Epithelial cell of umbilical artery (primary cell): ENCODE measurements at places on chromosomes 6 and 20. TPM values are rescaled to one million over a fixed set of nuclear protein-coding genes. Genes with fewer than 3 reads are reported as not detected.

TMEM217 gene
- total RNA-seq = 3.6 and 4.3 TPM in 2 replicates

HECA gene
- total RNA-seq = 22.1 and 26.4 TPM in 2 replicates

RSPO4 gene
- total RNA-seq = not detected in 2 replicates

EYA2 gene
- not detected in 2 replicates for total RNA-seq

AVP gene
- not detected in 2 replicates for total RNA-seq

TNFRSF21 gene
- 15.9 and 16.0 TPM in 2 replicates for total RNA-seq

CLPSL1 gene
- total RNA-seq = not detected in 2 replicates

SNX5 gene
- 101 and 133 TPM in 2 replicates for total RNA-seq

ZNF76 gene
- total RNA-seq = 14.9 and 15.2 TPM in 2 replicates

BMP6 gene
- total RNA-seq = 232 and 248 TPM in 2 replicates

MOCS1 gene
- total RNA-seq = 11.4 and 12.3 TPM in 2 replicates
